Daoy (cell line): ENCODE measurements at places on chromosomes 12 and 14. TPM values are rescaled to one million over a fixed set of nuclear protein-coding genes. Genes with fewer than 3 reads are reported as not detected.

The CCDC85C gene
- total RNA-seq, result 16.6 and 19.4 TPM in 2 replicates

DNA sequence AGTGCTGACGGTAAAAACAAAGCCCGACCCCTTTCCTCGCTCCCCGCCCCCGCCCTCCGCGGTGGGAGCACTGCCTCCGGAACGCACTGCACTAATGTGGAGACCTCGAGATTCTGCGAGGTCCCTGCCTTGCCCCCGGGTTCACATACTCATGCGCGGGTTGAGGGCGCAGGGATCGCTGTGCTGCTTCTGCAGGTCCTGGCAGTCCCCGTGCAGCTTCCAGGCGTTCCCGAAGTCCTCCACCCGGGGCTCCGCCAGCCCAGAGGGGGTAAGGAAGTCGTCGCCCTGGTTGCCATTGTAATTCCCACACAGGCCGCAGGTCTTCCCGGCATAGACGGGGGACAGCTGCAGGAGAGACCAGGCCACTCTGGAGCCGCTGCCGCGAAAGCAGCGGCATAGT, 66.8 kb downstream of the VWF start:
- no peak for DNase-seq

DNA sequence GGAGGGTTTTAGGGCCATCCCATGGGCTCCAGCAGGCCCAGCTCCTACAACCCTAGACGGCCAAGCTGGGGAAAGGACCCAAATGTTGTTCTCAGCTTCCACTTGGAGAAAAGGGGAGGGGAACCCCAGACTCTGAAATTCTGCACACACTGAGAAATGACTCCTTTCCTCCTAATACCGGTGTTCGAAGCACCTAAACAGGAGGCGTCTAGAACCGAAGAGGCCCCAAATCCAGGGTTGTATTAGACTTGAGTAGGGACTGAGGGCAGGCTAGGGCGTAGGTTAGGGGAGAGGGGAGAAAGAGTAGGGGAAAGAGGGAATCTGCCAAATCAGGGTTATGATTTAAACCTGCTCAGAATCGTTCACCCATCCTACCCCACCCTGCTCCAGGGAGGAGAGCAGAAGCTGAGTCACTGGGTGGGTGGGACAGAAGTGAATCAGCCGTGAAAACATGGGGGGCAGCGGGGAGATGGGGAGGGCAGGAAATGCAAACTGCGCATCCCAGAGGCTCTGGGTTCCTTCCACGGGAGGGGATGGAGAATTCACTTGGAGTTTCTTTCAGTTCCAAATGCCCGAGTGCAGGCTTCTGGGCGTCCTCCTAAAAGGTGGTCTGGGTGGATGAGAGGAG, 1.0 kb downstream of the IGFBP6 start:
- peak; percentile 94 for DNase-seq

GRCh38 chr14:75559451-75560222, 18.8 kb upstream of the FLVCR2 start:
- peak; percentile 69 for DNase-seq

The KRT74 gene
- total RNA-seq, result not detected in 2 replicates

DNA sequence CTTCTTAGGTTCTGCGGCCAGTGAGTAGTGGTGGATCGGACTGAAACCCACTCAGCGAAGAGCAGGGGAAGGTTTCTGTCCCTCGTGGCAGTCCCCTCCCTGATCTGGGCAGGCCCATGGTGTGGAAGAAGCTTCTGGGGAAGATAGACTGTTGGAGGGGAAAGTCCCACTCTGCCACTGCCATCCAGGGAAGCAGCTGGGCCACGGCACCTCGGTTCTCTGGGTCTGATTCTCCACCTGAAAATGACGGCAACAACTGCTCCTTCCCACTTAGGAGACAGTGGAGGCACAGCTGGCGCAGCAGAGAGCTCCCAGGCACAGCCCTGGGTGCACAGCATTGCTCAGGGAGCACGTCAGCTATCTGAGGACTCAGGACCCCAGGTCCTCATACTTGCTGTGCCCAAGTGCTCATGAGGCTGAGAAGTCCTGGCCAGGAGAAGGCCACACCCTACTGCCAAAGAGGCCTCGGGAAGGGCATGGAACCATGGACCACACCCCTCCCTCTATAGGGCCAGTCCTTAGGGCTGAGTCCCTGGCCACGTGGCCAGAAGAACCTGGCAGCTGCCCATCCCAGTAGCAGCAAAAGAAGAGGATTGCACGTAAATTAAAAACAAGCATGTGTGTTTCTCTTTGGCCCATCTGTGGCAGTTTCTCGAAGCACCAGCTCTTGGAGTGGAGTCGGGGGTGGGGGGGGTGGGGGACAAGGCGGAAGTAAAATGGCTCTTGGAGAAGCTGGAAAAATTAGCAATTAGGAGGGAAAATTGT, 85.3 kb upstream of the BCL11B start:
- no peak for DNase-seq

The PROX2 gene
- total RNA-seq, result not detected in 2 replicates

DNA sequence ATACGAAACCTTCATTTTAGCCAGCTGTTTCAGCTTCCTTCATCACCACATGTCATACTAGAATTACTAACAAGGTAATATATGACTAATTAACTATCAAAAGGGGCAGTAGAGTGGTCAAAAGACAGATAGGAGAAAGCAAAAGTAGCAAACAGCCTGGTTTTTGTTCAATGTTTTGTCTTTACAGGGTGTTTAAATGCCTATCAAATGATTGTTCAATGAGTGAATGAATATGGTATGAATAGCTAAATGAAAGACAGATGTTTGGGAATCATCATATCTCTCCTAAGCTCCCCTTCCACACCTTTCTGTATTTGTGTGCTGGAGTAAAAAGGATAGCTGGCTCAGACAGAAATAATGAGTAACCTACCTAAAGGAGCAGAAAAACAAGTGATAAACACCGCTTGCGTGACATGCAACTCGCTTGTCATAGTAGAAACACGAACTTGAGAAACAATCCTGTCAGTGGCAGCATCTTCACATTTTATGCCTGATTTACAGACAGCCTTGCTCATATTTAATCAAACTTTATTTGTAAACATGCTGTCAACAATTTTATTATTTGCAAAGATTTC, 34.2 kb downstream of the ABCC9 start:
- DNase-seq, result no peak

DNA sequence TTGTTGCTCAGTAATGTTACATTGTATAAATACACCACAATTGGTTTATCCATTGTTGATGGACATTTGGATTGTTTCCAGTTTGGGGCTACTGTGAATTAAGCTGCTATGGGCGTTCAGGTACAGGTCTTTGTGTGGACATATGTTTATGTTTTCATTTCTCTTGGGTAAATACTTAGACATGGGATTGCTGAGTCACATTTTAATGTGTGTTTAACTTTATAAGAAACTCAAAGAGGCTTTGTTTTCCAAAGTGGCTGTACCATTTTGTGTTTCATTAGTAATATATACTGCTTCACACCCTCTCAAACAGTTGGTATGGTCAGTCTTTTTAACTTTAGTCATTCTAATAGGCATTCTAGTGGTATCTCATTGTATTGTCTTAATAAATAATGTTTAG, 225.0 kb downstream of the SPTSSA start:
- peak; percentile 36 for DNase-seq

- DNase-seq, result peak; percentile 44
These were observed 89.5 kb upstream of the BCL2L14 start for GRCh38 chr12:11981121-11981733.

The KRT77 gene
- total RNA-seq, result not detected in 2 replicates

- no peak for DNase-seq
These were observed 298 bp downstream of the CTDSP2 start for GRCh38 chr12:57846285-57846576.

GRCh38 chr14:68675233-68675577, 117.7 kb downstream of the ZFP36L1 start:
- peak; percentile 81 for DNase-seq

DNA sequence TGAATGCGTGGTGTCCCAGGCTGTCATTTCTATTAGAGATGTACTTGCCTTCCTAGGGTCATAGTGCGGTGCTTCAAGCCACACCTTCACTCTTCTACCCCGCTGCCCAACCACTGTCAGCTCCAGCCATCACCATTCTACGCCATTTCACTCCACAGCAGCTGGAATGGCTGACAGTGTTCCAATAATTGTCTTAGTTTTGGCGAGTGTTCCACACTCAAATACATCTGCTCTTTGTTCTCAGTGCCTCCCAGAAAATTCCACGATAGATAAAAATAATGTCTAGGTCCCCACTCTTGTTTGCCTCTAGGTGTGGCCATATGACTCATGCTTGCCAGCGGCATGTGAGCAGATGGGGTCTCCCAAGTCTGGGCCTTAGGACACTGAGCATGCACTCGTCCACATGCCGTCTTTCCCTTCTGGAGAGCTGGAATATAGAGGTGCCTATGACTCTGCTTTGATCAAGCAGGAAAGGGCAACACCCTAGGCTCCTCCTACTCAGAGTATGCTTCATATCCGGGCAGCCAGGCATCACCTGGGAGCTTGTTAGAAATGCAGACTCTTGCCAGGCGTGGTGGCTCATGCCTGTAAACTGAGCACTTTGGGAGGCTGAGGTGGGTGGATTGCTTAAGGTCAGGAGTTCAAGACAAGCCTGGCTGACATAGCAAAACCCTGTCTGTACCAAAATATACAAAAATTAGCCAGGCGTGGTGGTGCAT, 163.0 kb downstream of the BRMS1L start:
- peak; percentile 48 for DNase-seq

The KANSL2 gene
- total RNA-seq, result 114 and 119 TPM in 2 replicates

DNA sequence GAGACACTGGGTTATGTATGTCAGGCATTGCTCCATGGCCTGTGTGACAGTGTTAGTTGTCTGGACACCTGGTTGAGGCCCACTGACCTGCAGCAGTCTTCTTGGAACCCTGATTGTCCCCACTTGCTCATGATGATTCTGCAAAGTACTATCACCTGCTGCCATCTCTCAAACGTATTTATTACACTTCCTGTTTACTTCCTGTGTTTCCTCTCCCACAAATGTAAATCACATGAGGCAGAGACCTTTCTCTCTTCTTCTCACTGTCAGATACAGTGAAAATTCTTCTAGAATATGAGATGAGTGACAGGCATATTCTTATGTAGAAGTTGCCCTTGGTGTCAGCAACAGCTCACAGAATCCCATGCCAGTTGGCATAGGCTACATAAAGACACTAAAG, 186.9 kb upstream of the CNTN1 start:
- DNase-seq, result no peak

DNA sequence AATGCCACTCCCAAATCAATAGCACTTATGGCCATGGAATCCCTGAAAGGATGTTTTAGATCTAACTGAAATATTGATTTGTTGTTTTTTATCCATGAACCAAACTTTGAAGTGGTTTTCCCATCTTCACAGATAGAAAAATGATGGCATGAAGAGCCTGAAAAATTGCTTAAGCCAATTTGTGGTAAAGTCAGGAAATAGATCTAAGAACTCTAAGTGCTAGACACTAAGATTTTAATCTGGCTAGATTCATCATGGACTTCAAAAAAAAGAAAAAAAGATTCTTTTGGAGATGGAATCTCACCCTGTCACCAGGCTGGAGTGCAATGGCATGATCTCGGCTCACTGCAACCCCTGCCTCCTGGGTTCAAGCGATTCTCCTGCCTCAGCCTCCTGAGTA, 45.0 kb upstream of the STRN3 start:
- DNase-seq, result no peak

The TIMELESS gene
- 10.4 and 14.1 TPM in 2 replicates for total RNA-seq

The ARHGEF40 gene
- total RNA-seq, result 59.9 and 86.1 TPM in 2 replicates

The LRTM2 gene
- 0.36 TPM in 1 of 2 replicates, not detected in the other for total RNA-seq

GRCh38 chr14:104868060-104868740, 3.1 kb downstream of the CEP170B start:
- no peak for DNase-seq

The CABP1 gene
- total RNA-seq, result 0.17 TPM in 1 of 2 replicates, not detected in the other

GRCh38 chr14:75753696-75754095, 92.7 kb downstream of the TTLL5 start:
- DNase-seq, result no peak

GRCh38 chr12:60920841-60921495, 1325.1 kb downstream of the SLC16A7 start:
- DNase-seq, result no peak

- DNase-seq, result peak; percentile 85
These were observed 44.5 kb downstream of the PSMA6 start for GRCh38 chr14:35336494-35337268.

The SIX6 gene
- total RNA-seq, result 0.12 TPM in 1 of 2 replicates, not detected in the other

GRCh38 chr14:90615517-90616060, 200.6 kb downstream of the TTC7B start:
- DNase-seq, result no peak

The HPD gene
- not detected in 2 replicates for total RNA-seq

GRCh38 chr12:47616440-47616839, 89.4 kb downstream of the RPAP3 start:
- no peak for DNase-seq

GRCh38 chr12:93484315-93484981, 17.1 kb downstream of the MRPL42 start:
- DNase-seq, result peak; percentile 54

- peak; percentile 91 for DNase-seq
These were observed 65.5 kb downstream of the RASSF3 start for GRCh38 chr12:64675795-64676194.

DNA sequence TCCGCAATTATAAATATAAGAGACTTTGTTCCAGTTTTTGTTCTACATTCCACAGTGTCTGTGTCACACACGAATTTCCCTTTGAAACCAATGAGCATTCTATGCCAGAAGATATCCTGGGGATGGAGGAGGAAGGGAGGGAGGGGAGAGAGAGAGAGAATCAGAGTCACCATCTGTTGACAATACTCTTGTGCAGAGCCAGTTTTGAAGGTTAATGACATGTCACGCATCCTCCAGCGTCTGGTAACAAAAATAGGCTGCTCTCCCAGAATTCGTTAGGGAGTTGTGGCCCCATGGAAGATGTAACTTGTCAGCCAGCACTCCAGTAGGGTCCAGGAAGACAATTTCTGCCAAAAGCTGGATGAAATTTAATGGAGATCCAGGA, 213.5 kb upstream of the KRR1 start:
- peak; percentile 78 for DNase-seq

GRCh38 chr12:13204428-13204827, 7.9 kb downstream of the EMP1 start:
- DNase-seq, result peak; percentile 39

DNA sequence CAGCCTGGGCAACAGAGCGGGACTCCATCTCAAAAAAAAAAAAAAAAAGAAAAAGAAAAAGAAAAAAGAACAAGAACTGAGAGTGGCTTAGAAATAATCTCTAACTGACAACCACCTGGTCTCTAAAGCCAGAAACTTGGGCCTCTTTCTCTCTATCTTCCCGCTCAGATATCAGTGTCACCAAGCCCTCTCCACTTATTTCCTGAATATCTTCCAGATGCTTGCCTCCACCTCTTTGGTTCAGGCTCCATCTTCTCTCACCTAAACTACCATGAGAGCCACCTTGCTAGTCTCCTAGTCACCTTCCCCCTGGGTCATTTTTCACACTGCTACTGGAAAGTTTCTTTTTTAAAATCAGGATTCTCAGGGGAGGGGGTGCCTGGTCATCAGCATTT, 1.8 kb upstream of the TM9SF1 start:
- DNase-seq, result no peak

The RNF212B gene
- not detected in 2 replicates for total RNA-seq
